ENCODE measurements at places on chromosomes 13 and 19.

- peak; percentile 38 for DNase-seq
Observed at GRCh38 chr13:75715601-75716523, 79.7 kb downstream of the LMO7 start.

GRCh38 chr13:35144166-35144890 lies 202.3 kb downstream of the NBEA start:
- no peak for DNase-seq

DNA sequence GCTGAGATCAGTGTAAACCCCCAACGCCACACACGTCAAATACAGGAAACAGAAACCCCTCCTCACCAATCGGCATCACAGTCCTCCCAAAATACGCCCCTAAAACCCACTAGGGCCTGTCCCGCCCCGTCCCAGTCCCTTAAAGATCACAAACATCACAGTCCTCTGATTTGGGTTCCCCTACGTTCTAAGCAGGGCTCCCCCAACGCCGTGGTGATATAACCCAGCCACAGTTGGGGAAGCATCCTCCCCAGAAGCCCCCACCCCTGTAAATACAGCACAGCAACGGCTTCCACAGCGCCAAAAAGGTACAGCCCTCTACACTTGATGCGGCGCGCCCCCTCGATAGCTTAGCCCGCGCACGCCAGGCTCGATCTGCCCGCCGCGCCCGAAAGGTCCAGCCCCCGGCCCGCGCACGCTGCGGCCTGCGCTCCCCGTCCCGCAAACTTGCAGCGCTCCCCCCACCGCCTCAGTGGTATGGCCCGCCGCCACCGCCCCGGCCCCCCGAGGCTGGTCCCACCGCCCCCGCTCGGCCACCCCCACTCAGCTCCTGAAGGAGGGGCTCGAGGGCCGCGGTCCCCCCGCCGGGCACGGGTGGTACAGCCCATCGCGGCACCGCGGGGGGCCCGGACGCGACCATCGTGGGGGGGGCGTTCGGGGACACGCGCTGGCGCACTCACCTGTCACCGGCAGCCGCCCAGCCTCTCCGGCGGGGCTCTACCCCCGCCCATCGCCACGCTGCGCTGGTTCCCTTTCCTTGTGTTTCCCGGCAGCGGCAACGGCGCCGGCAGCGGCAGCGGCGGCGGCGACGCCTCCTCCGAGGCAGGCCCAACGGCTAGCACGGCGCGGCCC lies at the start of gene AKT2:
TSS of gene AKT2 (minus strand) at position 845 of the 852 bp plus-strand sequence. CDS start 20,078 bp downstream, outside the sequence.
- peak; percentile 81 for DNase-seq

GRCh38 chr19:31064491-31064890 lies 284.7 kb downstream of the TSHZ3 start:
- no peak for DNase-seq

DNA sequence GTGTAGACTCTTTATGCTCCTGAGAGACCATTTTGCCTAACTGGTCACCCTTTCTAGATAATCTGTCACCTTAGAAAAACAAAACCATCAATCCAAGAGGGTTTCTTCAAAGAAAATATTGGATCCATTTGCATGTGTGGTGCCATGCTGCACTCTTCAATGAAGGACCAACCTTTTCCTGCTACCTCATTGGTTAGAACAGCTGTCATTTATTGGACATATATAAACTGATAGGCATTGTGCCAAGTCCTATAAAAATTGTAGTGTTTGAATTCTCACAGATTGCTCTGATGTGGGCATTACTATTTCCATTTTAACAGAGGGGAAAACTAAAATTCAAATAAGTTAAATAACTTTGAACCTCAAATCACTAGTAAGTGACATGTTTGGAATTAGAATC lies 333.2 kb downstream of the MYO16 start:
- no peak for DNase-seq

- DNase-seq: no peak
Observed at GRCh38 chr13:108760129-108760528, 130.7 kb downstream of the MYO16 start.

- DNase-seq: no peak
Observed at GRCh38 chr13:30346789-30347167, 39.4 kb upstream of the KATNAL1 start.

- no peak for DNase-seq
Observed at GRCh38 chr19:41646589-41647204, 19.8 kb upstream of the CEACAM4 start.

DNA sequence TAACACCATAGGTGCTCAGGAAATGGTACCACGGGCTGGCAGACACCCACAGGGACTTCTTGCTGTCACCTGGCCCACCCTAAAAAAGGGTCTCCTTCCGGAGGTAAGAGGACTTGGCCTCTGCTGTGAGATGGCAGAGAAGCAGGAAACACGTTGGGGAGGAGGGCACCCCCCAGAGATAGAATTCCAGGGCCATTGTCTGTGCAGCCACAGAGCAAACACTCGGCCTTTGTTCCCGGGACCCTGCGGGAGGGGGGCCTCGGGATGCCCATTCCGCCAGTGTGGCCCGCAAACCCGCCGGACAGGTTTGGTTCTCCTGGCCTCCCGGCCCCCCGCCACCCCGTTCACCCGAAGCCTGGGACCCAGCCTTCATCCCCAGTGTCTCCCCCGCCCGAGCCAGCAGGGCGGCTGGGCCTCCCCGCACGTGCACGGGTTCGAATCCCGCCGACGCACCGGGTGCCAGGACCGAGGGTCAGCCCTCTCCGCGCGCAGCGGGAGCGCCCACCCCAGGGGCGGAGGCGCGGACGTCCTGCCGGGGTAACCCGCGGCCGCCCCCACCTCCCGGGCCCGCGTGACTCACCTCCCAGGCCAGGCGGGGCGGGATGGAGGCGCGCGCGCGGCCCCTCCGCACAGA lies 714 bp downstream of the PLPP2 start:
- DNase-seq: no peak

- peak; percentile 2 for DNase-seq
Observed at GRCh38 chr19:46608581-46609345, 7.6 kb downstream of the CALM3 start.

DNA sequence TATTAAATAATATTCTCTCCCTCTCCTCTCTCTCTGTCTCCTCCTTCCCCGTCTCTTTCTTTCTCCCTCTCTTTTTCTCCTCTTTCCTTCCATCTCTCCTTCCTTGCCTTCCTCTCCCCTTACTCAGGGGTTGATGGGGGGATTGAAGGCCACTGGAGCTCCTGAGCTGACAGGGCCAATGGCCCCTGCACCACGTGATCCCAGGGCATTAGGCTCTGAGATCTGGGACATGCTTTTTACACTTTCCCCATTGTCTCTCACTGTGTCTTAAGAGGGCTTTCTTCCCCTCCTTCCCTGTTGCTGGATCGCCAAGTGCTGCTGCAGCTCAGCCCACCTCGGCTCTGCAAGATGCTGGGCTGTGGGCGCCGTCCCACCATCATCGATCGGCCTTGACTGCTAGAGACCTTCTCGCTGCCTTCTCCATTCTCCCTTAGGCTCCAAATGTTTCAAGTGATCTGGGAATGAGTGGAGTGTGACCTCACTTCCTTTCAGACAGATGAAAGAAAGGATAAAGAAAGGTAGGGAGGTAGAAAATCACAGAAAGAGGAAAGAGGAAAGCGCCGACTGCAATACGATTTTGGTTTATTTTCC lies 42.2 kb downstream of the COL4A1 start:
- no peak for DNase-seq

DNA sequence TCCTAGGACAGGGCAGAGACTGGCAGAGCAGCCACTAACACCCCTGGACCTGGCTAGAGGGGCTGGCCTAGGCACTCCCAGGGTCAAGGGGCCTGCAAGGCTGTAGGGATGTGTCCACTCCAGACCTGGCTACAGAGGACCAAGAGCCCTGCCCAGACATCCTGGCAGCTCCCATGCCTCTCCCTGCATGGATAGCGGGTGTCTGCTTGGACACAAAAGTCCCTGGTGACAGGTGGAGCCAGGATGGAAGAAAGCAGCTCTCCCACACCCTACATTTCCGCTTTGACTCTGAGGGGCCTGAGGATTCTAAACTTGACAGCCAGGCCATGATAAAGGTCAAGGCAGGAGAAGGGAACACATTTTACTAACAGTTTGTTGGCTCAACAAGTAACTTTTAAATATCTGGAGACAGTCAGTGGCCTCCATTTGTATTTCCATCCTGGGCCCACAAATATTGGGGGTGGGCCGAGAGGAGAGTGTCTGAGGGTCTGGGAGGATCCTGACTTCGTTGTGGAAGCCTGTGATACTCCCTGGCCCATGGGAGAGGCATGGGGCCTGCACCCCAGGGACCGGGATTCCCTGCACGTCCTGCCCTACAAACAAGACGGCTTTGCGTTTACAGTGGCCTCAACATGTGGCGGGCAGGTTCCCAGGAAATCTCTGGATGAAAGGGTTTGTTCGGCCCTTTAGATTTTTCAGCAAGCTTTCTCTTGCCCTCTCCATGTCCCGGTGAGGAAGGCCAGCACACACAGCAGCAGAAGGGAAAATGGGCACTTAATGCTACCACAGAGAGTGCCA lies 19.8 kb upstream of the SLC7A9 start:
- DNase-seq: no peak

GRCh38 chr13:98538876-98539275 lies 38.0 kb downstream of the STK24 start:
- no peak for DNase-seq

- no peak for DNase-seq
Observed at GRCh38 chr19:37725181-37725580, 5.6 kb upstream of the ZNF607 start.

DNA sequence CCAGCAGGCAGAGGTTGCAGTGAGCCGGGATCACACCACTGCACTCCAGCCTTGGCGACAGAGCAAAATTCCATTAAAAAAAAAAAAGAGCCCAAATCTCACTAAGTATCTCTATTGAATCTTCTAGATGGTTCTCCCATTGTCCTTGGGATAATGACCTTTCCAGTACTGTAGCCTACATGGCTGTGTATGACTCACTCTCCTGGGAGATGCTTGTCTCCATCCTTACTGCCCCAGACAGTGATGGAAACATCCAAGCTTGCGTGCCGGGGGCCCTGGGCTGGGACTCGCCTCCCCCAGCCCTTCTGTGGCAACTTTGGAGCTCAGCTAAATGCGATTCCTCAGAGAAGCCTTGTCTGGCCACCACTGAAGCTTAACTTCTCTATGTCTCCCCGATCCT lies 49.7 kb downstream of the NWD1 start:
- DNase-seq: no peak

DNA sequence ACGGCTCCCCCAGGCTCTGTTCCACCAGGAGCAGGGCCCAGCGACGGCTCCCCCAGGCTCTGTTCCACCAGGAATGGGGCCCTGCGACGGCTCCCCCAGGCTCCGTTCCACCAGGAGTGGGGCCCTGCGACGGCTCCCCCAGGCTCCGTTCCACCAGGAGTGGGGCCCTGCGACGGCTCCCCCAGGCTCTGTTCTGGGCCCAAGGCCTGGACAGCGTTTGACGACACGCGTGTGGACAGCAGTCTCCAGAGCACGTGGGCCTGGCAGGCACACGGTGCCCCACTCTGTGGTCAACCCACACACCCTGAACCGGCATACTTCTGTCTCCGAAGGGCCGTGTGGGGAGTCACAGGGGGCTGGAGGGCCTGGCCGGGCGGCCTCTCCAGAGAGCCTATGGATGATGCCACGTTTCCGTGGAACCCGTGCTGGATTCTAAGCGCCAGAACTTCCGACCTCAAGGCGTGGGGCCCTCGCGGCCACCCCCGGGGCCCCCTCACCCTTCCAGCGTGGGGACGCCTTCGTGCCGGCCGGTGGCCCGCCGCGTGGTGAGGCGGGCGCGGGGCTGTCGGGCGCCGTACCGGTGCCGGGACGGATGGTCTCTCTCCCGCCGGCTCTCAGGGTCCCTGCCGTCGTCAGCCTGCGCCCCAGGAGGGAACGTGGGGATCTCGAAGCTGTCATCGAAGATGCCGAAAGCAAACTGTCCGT lies 11.6 kb downstream of the FGF22 start:
- DNase-seq: no peak

GRCh38 chr13:113748862-113749451 lies 10.1 kb upstream of the TMEM255B start:
- no peak for DNase-seq

DNA sequence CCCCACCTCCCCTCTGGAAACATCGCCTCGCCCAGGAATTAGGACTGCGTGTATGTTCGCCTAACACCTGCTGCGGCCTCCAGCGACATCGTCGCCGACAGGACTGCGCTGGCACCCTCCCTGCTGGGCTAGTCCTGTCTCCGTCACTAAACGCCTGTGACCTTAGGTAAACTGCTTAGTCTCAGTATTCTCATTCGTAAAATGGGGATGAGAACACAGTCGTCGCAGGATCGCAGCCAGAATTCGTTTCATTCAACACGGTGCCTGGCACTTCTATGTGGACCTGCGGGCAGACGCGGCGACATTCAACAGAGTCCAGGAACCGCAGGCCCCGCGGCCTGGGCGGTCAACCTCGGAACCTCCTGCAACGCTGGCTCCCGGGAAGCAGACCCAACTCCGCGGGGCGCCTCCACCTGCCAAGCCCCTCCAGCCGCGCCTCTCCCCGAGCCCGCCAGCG lies 485 bp downstream of the CRYL1 start:
- DNase-seq: peak; percentile 33

DNA sequence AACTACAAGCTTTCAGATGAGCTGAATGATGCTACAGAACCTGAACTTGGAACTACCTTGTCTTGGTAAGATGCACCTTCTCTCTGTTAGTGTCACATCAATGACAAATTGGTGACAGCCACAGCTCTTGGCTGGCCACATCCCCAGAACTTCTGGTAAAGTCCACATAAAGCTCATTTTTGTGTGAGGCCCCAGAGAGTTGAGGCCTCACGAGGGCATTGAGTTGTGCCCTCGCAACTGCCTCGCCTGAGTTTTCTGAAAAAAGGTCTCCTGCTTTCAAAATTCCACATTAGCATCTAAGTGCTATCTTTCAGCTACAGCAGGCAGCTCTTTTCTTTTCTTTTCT lies 42.6 kb downstream of the MRPL57 start:
- DNase-seq: no peak

DNA sequence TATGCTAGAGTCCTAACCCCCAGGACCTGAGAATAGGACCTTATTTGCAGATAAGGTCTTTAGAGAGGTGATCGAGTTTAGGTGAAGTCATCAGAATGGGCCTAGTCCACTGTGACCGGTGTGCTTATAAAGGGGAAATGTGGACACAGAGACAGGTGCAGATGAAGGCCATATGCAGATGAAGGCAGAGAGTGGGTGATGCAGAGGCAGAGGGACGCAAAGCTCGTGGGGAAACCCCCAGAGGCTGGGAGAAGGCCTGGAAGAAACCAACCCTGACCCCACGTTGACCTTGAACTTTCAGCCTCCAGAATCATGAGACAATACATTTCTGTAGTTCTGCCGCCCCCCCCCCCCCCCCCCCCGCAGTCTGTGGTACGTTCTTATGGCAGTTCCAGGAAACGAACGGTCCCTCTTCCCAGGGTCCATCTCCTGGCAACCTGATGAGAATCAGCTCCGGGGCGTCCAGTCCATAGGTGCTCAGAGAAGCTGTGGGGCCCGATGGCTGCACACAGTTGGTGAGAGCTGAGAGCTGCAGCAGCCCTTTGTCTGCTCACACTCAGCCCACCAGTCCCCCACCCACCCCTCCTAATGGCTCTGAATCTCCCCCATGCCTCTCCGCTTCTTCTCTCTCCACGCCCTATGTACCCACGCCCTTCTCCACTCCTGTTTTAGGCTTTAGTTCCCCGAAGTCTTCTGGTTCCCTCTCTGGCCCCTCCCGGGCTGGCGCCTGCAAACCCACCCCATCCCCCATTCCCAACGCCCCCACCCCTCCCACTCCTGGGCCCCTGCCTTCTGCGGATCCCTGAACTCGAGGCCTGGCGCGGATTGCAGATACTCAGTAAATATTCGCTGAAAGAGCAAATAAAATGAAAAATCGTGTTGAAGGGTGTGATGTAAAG lies 218.3 kb upstream of the MAB21L1 start:
- peak; percentile 10 for DNase-seq

- no peak for DNase-seq
Observed at GRCh38 chr13:37753776-37754175, 115.8 kb downstream of the TRPC4 start.
